Immature natural killer cell (primary cell): ENCODE measurements at places on chromosomes 7 and 10. TPM values are rescaled to one million over a fixed set of nuclear protein-coding genes. Genes with fewer than 3 reads are reported as not detected.

- H3K4me3 ChIP-seq = no peak overlapping the region
- peaks cover 91% of the 10 kb centered on the region for H3K4me1 ChIP-seq
- H3K27me3 ChIP-seq = no peaks in the 10 kb centered on the region
Measured at GRCh38 chr10:110039254-110039653, 31.5 kb downstream of the ADD3 start.

GRCh38 chr10:56318816-56319215, 42.2 kb downstream of the ZWINT start:
- H3K4me3 ChIP-seq = no peak overlapping the region
- DNase-seq = no peak
- no peaks in the 10 kb centered on the region for H3K4me1 ChIP-seq
- H3K36me3 ChIP-seq = no peaks in the 10 kb centered on the region
- no peak overlapping the region for H3K27ac ChIP-seq
- H3K27me3 ChIP-seq = peaks cover 1% of the 10 kb centered on the region

- no peak for DNase-seq
- no peaks in the 10 kb centered on the region for H3K4me1 ChIP-seq
- no peaks in the 10 kb centered on the region for H3K36me3 ChIP-seq
- H3K4me3 ChIP-seq = no peak overlapping the region
Measured at GRCh38 chr7:47387506-47387905, 194.4 kb downstream of the TNS3 start.

- no peak overlapping the region for H3K4me3 ChIP-seq
- no peak for DNase-seq
- H3K27me3 ChIP-seq = peaks cover 16% of the 10 kb centered on the region
- H3K27ac ChIP-seq = no peak overlapping the region
- H3K36me3 ChIP-seq = no peaks in the 10 kb centered on the region
Measured at GRCh38 chr7:28315565-28316410, 96.5 kb upstream of the CREB5 start.

GRCh38 chr7:150377196-150377595, 1.9 kb upstream of the ZNF775 start:
- H3K4me3 ChIP-seq = no peak overlapping the region
- peaks cover 36% of the 10 kb centered on the region for H3K4me1 ChIP-seq
- DNase-seq = no peak
- H3K36me3 ChIP-seq = no peaks in the 10 kb centered on the region
- H3K27me3 ChIP-seq = peaks cover 6% of the 10 kb centered on the region

DNA sequence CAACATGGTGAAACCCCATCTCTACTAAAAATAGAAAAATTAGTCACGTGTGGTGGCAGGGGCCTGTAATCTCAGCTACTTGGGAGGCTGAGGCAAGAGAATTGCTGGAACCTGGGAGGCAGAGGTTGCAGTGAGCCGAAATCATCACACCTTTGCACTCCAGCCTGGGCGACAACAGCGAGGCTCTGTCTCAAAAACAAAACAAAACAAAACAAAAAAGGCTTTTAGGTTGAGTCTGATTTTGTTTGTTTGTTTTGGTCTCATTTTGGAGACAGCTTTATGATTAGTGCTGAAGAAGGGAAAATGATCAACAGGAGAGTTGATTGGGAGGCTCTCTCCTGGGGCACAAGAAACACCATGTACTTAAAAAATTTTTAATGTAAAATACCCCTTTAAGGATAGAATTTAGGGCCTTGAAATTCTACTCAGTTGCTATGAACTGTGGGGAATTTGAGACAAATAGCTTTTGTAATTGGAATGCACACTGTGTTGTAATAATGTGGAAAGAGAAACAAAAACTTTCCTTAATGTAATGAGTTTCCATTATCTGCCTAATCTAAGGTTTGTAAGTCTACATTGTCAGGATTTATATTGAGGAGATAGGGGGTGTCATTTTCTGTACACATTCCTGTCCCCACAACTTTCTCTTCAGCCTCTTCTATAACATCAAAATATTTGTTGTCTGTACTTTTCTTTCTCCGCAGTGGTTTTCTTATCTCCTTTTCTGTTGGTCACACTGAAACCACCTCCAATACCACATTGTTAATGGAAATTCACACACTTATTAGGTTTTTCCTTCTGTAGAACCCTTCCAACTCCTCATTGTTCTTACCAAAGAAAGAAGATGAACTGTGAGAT, 41.3 kb downstream of the ARID5B start:
- peak overlapping the region; percentile 85 for H3K4me3 ChIP-seq
- H3K27me3 ChIP-seq = peaks cover 6% of the 10 kb centered on the region
- H3K36me3 ChIP-seq = peaks cover 13% of the 10 kb centered on the region
- peaks cover 67% of the 10 kb centered on the region for H3K4me1 ChIP-seq
- DNase-seq = peak; percentile 61

DNA sequence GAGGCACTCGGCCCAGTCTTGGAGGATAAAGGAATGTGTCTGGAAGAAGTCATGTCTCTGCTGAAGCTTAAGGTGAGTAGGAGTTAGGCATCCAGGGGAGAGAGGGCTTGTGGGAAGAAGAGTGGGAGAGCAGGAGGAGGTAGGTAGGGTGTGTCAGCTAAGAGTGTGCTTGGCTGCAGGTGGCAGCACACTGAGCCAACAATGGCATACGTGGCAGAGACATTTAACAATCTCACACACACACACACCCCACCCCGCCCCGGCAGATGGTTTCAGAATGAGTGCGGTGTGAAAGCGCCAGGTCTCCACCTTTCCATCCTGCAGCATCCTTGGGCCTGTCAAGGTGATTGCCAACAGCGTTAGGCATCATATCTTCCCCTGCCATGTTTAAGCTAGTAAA, 11.2 kb upstream of the ARPC1A start:
- no peak overlapping the region for H3K27ac ChIP-seq
- no peaks in the 10 kb centered on the region for H3K36me3 ChIP-seq
- no peak overlapping the region for H3K4me3 ChIP-seq

DNA sequence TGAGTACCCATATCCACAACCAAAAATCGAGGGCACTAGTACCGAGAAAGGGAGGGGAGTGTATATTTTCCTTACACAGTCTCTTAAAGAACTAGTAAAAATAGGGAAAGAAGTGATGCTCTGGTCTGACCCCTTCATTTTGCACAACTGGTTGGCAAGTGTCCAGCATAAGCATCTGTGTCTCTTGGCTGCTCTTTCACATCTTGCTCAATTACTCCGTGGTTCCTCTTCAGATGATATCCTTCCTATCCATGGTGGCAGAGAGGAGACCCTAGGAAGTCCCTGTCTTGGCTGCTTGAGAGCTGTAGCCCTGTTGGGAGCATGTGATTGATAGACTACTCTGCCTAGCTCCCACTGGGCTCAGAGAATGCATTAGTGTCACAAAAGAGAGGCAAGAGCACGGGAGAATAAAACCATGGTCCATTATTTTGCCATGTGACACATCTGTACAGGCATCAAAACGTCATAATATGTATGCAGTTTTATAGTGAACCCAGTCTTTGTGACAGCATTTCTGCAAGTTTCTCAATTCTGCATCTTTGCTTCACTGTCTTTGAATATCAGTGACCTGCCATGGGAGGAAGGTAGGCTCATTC, 111.8 kb upstream of the ANKRD1 start:
- no peak overlapping the region for H3K27ac ChIP-seq
- H3K4me3 ChIP-seq = no peak overlapping the region
- peaks cover 13% of the 10 kb centered on the region for H3K27me3 ChIP-seq
- DNase-seq = no peak

DNA sequence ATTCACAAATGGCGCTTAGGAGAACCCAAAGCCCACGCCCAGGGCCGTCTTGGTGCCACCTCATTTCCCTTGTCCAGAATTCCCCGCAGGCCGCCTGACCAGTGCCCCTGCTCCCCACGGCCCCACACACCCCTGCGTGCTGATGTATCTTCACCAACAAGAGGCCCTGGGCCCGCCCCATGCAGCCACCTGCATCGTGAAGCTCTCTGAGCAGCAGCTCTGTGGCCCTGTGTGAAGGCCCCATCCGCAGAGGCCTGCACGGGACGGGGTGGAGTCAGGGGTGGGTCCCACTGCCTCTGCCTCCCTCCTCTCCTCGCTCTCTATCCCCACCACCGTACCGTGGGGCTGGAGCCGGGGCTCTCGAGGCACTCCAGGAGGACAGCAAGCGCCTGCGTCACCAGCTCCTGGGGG, 14.7 kb downstream of the BRAT1 start:
- no peak for DNase-seq
- H3K4me3 ChIP-seq = no peak overlapping the region
- no peak overlapping the region for H3K27ac ChIP-seq
- no peaks in the 10 kb centered on the region for H3K4me1 ChIP-seq
- no peaks in the 10 kb centered on the region for H3K36me3 ChIP-seq
- peaks cover 36% of the 10 kb centered on the region for H3K27me3 ChIP-seq

DNA sequence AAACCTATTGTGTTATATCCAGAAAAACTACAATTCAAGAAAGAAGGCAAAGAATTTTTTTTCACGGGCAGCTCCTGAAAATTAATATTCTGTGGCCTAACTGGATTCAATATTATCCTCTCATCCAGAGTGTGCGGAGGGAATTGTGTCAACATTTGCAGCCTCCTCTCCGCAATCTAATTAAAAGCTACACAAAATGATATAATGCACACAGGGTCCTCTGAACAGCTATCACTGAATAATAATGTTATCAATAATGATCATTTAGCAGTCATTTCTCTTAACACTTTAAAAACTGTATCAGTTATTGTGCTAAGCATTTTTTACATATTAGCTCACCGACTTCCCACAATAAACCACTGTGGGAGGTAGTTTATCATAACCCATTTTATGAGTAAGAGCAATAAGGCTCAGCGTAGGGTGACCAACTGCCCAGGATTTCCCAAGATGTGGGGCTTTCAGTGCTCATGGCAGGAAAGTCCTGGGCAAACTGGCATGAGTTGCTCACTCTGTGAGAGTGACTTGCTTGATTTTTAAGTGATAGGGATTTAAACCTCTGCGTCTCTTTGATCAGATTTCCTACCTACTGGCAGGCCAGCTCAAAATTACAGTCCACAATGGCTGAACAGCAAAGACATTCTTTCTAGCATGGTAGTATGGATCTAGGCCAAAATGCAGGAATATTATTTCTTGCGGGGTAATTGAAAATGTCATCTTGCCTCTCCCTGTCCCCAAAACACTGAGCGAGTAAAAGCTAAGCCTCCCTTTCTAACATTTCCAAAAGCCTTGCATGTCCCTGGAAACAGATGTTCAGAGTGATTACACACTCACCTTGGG, 65.7 kb downstream of the AOAH start:
- peaks cover 57% of the 10 kb centered on the region for H3K36me3 ChIP-seq
- H3K27me3 ChIP-seq = no peaks in the 10 kb centered on the region
- no peak for DNase-seq
- H3K4me1 ChIP-seq = peaks cover 100% of the 10 kb centered on the region
- H3K4me3 ChIP-seq = no peak overlapping the region

DNA sequence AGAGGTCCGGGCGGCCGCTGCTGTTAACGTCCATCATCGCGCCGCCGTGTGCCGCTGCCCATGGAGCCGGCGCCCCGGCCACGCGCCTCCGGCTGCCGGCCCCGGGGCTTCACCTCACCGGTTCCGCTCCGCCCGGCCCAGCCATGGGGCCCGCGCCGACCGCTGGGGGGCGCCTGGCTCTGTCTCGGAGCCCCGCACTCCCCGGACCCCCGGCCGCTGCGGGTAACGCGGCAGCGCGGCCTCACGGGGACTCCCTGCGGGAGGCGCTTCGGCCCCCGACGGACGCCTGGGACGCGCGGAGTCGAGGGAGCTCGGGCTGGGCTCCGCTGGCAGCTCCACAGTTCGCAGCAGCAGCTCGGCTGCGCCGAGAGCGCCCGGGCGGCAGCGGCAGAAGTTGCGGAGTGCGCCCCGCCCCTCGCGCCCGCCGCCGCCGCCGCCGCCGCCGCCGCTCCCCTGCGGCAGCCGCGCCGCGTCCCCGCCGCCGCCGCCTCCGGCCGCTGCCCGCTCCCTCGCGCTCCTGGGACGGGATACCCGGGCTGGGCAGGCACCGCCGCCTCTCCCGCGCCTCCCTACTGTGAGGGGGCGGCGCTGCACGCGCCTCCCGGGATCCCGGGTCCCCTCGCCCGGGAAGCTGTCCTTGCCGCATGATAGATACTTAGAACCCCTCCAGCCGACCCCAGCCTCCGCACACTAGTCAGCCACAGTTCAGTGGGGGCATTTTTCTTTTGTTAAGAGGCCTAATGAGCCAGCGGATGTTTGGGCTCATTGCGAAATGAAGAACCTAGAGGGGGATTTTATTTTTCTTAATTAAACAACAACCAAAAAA, at the start of gene HTR7:
TSS of gene HTR7 (minus strand) at position 405 of the 826 bp plus-strand sequence. CDS start at position 37, 368 bp downstream.
- H3K36me3 ChIP-seq = no peaks in the 10 kb centered on the region
- peak within 1 kb of the TSS; percentile 71 for H3K27ac ChIP-seq
- peak; percentile 47 for DNase-seq
- H3K4me1 ChIP-seq = peaks cover 12% of the 10 kb centered on the region

DNA sequence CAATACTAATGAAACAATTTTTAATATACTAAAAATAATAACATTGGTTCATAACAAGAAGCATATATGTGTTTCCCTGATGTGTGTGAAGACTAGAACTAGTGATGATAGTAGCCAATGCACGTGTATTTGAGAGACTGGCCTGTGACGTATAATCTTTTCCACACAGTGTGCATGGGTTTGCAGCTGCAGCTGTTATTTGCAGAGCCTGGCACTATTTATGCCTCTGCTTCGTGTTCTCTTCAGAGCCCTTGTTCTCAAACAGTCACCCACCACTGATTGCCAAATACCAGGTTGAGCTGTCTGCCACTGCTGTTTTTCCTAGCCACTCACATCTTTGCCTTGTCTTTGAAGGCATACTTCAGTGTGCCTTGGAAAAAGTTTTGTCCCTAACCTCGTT, 531.7 kb downstream of the ETV1 start:
- no peak overlapping the region for H3K4me3 ChIP-seq
- DNase-seq = no peak
- H3K27ac ChIP-seq = no peak overlapping the region
- H3K4me1 ChIP-seq = no peaks in the 10 kb centered on the region
- H3K27me3 ChIP-seq = peaks cover 2% of the 10 kb centered on the region
- no peaks in the 10 kb centered on the region for H3K36me3 ChIP-seq

GRCh38 chr7:130371046-130371445, 9.2 kb upstream of the CPA1 start:
- H3K4me3 ChIP-seq = no peak overlapping the region
- no peaks in the 10 kb centered on the region for H3K36me3 ChIP-seq
- peaks cover 4% of the 10 kb centered on the region for H3K4me1 ChIP-seq
- no peak overlapping the region for H3K27ac ChIP-seq

DNA sequence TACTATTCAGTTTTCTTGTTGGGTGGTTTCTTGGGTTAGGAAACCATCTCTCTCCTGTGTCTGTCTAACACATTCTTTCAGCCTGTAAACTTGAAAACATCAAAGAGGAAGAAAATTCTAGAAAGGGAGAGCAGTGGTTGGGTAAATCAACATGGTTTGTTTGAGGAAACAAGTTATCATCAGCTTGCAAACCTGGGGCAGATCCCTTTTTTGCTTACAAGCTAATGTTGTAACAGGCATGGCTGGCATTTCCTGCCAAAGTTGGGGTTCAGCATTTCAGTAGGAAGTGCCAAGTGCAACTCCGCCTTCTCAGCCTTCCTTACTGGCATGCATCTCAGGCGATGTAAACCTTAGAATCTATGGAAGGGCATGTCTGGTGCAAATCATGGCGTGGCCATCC, 112.6 kb downstream of the EEPD1 start:
- no peak for DNase-seq
- H3K27ac ChIP-seq = no peak overlapping the region
- H3K4me3 ChIP-seq = no peak overlapping the region

- no peaks in the 10 kb centered on the region for H3K36me3 ChIP-seq
- peaks cover 2% of the 10 kb centered on the region for H3K27me3 ChIP-seq
- no peak for DNase-seq
- no peak overlapping the region for H3K27ac ChIP-seq
- H3K4me3 ChIP-seq = no peak overlapping the region
- peaks cover 10% of the 10 kb centered on the region for H3K4me1 ChIP-seq
Measured at GRCh38 chr7:116148626-116149025, 61.7 kb upstream of the TES start.

Gene OR2A1
- polyA plus RNA-seq = not detected

Gene PLXDC2
- polyA plus RNA-seq = 9.6 TPM

Gene TEX36
- not detected for polyA plus RNA-seq

Gene OGDHL
- not detected for polyA plus RNA-seq

Gene CRTAC1
- not detected for polyA plus RNA-seq

Gene FGFR2
- polyA plus RNA-seq = not detected
